ENCODE measurements at places on chromosomes 13 and 19.

DNA sequence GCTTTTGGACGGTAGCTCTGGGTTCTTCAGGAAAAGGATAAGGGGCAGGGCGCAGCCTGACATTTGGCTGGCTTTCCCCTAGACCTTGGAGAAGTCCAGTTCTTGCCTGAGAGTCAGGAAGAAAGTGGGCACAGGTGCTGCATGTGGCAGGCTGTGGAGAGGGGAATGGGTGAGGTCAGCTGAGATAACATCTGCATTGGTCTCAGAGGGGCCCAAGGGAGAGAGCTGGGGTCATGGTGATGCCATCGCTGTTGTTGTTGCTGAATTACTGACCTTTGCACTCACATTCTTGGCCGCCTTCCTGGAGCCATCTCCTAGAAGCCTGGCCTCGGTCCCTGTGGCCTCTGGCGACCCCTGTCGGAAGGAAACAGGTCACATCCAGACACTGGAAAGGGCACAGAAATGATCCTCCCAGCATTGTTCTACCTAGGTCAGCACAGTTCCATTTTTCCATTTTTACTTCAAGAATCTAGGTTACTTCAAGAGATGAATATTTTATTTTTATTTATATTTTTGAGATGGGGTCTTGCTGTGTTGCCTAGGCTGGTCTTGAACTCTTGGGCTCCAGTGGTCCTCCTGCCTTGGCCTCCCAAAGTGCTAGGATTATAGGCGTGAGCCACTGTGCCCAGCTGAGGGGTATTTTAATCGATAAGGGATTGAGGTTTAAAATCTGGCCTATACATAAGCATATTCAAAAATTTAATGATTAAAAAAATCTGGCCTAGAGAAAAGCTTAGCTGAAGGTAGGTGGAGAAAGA, 6.5 kb upstream of the LIPE start:
- DNase-seq = peak; percentile 65

DNA sequence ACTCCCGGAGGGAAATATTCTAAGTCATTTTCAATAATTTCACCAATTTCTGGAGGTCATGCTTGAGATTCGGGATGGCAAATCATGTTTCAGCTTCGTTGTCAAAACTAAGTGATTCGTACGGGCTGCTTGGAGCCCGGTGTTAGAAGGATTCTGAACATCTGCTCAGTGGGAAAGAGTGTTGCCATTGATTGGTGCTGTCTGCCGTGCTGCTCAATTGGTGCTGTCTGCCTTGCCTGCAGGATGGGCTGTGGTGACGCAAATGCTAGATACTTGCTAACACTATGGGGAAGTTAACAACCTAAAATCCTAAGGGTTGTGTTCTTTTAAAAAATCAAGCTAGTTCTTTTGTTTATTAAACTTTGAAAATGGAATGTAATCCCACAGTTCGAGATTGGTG, 17.3 kb upstream of the CACNG8 start:
- DNase-seq = no peak

DNA sequence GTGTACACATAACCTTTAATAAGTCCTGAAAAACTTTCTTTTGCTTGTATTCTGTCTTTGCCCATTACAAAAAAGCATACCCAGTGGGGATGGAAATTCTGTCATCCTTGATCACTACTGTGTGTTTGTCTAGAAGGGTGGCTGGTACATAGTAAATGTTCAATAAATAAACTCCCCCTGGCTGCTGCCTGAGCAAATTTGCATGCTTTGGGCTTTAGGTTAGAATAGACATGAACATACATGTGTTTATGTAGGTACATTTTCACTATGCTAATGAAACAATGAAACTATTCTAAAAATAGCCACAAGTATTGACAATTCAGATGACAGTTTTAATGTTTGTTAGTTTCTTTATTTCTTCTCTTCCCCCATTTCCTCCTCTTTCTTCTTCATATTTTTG, 36.1 kb downstream of the TNFSF13B start:
- DNase-seq = no peak

GRCh38 chr13:95643571-95643935, 953 bp downstream of the DZIP1 start:
- no peak for DNase-seq

GRCh38 chr13:45807520-45808099, 43.9 kb downstream of the SIAH3 start:
- DNase-seq = peak; percentile 55

GRCh38 chr13:112106478-112107141, 39.7 kb downstream of the SOX1 start:
- no peak for DNase-seq

DNA sequence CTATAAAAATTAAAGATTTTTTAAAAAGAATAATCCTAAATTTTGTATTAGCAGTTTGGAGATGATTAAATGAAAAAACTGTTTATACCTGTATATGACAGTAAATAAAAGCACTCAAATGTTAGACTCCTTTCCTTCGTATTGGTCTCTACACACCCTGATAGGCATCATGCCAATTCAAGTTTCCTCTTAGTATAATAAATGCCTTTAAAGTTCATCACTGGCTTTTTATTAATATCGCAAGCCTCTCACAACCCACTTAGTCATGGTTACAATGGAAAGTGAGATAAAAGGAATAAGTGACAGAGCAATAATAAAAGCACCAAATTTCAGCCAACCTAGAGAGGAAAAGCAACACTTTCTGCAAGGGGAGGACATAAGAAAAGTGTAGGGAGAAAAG, 102.2 kb downstream of the PIBF1 start:
- no peak for DNase-seq

DNA sequence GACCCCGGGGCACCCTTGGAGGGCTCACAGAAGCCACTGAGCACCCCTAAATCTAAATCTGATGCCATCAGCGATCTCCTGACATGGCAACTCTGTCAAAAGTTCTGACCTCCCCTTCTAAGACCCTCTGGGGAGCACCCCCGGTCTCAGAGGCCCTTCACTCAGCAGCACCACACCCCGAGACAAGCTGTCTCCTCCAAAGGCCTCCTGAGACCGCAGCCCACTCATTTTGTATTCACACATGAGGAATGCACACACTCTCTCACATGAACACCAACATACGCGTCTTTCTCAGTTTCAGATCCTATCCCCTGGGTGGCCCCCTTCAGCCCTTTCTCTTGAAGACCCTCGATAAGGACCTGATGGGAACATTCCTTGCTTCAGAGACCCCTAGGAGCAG, 2.6 kb downstream of the NDUFA11 start:
- no peak for DNase-seq

GRCh38 chr19:4295972-4296771, 6.0 kb downstream of the TMIGD2 start:
- DNase-seq = no peak

- no peak for DNase-seq
These were observed 340.2 kb downstream of the DIAPH3 start for GRCh38 chr13:59823486-59823885.

- DNase-seq = no peak
These were observed 480.5 kb upstream of the SPRY2 start for GRCh38 chr13:80821466-80821865.

DNA sequence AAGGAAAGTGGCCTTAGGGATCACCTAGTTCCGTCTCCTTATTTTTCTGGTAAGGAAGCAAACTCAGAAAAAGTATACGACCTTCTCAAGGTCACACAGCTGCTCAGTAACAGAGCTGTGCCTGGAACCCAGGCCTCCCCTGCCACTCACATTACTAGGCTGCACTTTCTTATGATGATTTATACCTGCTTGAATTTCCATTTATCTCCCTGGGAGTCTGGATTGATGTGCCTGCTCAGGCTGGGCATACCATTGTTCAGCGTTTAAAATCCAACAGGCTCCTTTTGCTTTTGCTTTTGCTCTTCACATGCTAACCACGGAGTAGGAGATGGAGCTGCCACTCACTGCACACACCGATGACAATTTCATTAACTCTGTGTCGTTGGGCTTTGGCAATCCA, 241.0 kb downstream of the OLFM4 start:
- DNase-seq = no peak

DNA sequence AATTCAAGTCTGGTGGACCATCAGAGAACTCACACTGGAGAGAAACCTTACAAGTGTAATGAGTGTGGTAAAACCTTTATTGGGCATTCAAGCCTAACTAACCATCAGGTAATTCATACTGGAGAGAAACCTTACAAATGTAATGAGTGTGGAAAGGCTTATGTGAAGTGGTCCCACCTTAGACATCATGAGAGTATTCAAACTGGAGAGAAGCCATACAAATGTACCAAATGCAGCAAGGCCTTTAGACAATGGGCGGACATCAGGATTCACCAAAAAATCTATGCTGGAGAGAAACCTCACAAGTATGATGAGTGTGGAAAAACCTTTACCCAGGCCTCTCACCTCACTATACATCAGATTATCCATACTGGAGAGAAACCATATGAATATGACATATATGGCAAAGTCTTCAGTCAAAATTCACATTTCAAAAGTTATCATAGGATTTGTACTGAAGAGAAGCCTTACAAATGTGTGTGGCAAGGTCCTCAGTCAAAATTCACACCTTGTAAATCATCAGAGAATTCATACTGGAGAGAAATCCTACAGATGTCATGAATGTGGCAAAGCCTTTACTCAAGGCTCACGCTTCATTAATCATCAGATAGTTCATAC, 19.7 kb upstream of the ZNF665 start:
- DNase-seq = no peak

GRCh38 chr19:17001603-17002183, 24.9 kb downstream of the CPAMD8 start:
- DNase-seq = no peak

DNA sequence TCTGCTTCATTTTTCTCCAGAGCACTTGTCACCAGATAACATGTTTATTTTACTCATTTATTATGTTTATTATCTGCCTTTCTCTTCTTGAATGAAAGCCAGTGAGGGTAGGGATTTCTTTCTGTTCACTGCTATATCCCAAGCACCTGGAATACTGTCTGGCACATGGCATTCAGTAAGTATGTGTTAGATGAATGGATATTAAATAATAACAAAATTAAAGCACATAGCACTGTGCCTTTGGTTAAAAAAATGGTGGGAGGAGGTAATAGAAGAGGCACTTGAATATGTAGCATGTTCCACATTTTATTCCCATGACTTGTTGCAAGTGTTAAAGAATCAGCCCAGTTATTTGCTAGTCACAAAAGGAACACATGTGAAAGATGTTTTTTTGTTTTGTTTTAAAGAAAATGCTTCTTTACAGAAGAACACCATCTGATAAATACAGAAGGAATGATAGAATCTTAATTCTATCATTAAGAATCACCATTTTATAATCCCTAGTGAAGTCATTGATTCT, 151.0 kb downstream of the DLEU7 start:
- no peak for DNase-seq

GRCh38 chr13:102286326-102286725, 115.5 kb downstream of the FGF14 start:
- no peak for DNase-seq

DNA sequence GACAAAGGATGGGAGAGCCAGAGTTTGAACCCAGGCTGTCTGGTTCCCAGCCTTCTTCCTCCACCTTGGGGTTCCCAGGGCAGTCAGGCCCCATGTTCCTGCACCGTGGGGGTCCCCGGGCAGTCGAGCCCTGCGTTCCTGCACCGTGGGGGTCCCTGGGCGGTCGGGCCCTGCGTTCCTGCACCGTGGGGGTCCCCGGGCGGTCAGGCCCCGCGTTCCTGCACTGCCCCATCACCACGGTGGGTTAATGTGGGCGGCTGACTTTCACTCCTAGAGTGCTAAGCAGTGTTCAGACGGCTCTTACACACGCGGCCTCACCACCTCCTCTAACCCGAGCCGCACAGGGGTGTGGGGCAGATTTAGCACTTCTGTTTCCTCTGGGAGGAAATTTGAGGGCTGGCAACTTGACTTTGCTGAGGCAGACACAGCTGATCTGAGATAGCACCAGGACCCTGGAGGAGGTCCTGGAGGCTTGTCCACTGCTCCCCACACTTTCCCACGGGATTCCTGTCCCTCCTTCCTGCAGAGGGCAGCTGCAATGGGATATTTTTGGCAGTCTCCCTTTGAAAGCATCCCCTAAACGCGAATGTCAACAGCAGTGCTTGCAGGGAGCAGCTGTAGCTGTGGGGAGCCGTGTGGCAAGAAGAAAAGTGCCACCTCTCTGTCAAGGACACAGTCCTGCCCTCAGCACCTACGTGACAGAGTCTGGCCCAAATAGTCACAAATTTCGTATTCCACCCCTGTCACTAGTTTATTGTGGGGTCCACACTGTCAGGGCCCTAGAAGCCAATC, 239.4 kb downstream of the TEX29 start:
- DNase-seq = no peak

GRCh38 chr19:46661735-46662592, 982 bp upstream of the DACT3 start:
- DNase-seq = peak; percentile 86

DNA sequence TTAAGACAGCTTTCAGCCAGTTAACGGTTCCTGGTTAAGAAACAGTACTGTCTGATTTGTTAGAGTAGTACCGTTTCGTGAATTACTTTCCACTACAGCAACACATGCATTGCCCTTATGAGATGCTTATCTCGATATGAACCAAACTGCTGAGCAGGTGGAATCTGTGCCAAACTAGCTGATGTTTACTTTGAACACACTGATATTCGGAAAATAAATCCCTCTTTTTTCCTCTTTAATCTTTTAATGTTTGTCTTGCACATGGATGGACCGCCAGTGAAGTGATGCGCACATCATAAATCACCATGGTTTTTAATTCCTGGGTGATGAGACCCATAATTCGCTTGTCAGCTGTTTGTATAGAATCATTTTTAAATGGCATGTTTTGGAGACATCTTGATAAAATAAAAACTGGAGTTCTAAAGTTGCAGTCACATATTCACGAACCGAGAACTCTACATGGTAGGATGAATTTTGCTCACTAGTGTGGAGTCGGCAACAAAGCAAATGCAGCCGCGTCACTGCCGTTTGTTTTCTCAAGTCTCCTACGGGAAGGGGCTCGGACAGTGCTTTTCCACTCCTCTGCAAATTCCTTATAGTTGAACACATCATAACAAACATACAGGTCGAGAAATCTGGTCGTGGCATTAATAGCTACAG, 1.1 kb downstream of the GJA3 start:
- DNase-seq = no peak

DNA sequence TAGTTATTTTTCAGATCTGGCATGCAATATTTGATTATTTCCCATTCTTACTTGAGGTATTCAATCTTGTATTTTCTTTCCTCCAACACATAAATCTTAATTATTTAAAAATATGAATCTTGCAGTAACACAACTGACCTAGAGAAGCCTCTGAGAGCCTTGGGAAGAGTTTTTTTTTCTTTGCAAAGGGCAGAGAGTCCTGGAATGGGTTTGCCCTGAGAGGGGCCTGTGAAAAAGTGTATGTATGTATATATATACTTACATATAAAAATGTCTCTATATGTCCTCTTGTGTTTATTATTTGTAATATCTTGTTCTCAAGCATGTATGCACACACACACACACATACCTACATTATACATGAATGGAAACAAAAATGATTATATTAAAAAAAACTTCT, 801.2 kb upstream of the SLITRK1 start:
- DNase-seq = no peak

DNA sequence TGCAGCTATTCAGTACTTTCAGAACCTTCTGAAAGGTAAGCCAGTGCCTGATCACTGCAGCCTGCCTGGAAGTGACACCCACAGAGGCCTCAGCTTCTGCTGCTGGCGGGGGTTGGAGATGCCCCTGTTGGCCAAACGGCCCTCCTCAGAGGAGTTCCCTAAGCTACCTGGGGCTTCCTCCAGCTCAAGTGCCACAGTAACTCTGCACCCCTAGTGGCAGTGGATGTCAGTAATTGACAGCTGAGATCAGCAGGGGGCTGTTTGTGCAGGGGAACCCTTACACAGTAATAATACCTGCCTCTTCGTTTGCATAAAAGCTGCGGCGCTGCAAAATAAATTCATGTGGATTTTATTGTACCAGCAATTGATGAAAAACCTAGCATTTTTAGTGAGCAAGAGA, 28.9 kb downstream of the TDRD12 start:
- no peak for DNase-seq

- no peak for DNase-seq
These were observed 103.6 kb upstream of the MYO16 start for GRCh38 chr13:108525827-108526226.

All from HuH-7.5 (cell line).